ENCODE measurements at places on chromosomes 4 and X.

GRCh38 chr4:54924891-54925290 is 200.5 kb downstream of the KDR start:
- no peak for DNase-seq

DNA sequence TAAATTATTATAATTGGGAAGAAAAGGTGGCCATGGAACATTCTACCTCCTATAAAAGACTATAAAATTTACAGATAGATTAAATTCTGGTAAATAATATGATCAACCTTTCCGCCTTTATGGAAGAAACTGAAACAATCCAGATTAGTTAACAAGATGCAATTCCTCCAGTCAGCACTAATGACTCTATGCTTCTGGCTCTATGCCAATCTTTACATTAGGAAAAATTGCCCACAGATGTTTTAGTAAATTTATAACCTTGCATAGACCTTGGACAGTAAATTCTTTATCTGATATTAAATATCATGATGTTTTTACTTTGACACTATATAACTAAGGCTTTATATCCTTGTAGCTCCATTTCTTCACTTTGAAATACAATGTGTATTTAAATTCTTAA is 2302.5 kb downstream of the ARAP2 start:
- DNase-seq: no peak

DNA sequence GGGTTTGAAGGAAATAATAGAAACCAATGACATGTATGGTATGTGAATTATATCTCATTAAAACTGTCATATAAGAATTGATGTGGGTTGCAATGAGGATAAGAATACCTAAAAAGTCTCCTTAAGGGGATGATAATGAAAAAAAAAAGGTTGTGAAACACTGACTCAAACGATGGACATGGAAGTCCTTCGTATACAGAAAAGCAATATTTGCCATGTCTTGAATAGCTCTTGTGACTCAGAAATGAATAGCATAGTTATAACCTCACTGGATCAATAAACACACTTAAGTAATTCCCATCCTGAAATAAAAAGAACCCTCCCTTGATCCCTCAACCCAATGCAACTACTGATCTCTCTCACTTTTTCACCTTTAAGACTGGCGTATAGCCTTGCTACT is 89.7 kb downstream of the OPHN1 start:
- DNase-seq: no peak

- peak; percentile 40 for DNase-seq
These were observed 695 bp downstream of the MTM1 start for GRCh38 chrX:150569155-150569477.

DNA sequence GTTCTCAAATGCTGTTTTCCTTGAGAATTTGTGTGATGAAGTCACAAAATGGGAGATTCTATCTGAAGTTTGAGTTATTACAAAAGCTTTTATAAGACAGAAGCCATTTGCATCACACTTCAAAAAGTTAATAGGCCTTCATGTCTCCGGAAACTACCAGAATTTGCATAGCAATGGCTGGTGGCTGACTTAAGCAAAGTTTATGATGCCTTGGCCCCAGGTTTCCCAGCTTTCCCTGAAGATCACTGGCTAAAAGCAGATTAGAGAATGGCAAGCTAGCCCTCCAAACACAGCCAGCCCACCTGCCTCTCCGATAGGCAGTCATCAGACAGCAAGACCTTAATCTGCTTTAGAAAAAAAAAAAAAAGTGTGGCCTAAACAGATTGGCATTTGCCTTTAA is 197.8 kb downstream of the HS3ST1 start:
- DNase-seq: no peak

GRCh38 chrX:111868726-111869638 is 7.0 kb upstream of the TRPC5OS start:
- DNase-seq: no peak

DNA sequence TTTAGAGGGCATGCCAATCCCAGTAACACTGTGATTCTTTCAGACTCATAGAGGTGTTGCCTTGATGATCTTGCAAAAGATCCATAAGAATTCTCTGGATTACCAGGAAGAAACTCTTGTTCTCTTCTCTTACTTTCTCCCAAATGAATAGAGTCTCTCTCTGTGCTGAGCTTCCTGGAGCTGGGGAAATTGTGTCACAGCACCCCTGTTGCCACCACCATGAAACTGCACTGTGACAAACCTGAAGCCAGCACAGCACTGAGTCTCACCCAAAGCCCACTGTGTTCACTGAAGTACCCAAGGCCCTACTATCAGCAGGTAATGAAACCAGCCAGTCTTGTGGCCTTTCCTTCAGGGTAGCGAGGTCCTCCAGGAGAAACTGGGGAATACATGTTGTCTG is 332.7 kb upstream of the FGF16 start:
- no peak for DNase-seq

GRCh38 chr4:178037459-178038214 is 595.4 kb upstream of the AGA start:
- no peak for DNase-seq

DNA sequence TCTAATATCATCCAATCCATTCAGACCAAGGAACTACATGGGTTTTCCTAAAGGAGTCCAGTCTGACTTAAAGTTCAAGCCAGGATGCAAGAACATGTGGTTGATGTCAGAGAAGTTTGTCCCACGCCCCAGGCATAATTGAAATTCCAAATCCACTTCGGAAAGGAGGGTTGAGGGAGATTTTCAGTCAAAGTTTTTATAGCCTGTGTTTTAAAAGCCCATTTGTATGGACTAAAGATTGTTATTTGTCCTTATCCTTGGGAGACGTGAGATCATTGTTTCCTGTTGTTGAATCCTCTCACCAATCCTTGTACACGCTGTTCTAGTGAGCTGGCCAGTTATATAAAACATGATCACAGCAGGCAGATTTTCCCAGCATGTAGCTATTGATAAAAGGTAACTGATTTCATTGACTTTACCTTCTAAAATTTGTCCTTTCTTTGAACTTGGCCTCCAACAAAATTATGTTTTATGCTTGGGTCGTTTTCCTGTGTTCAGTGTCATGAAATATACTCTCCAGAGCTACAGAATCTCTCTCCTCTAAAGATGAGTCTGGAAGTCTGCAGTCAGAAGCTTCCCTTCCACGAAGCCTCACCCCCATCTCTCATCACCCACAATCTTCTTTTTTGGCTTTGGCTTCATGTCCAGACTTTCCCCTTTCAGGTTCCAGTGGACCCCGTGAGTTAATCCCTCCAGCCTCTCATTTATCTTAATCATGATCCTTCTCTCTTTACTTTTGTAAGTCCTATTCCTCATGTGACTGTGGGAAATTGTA is 92.9 kb downstream of the ATP10D start:
- DNase-seq: no peak

DNA sequence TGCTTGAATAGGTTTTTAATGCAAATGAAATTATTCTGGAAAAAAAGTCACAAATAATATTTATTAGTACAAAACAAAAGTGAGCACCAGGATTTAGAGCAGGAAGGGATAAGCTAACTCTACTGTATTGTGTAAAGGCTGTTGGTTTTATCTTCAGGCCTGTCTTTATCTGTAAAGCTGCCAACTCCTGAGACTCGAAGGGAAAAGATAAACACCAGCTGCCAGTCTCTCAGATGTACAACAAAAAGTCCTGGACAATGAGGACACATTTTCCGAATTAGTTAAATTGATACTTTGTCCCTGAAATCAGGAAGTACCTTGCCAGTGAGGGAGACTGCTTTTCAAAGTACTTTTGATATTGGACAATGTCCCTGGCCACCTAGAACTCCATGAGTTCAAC is 8.8 kb downstream of the DDX60 start:
- no peak for DNase-seq

DNA sequence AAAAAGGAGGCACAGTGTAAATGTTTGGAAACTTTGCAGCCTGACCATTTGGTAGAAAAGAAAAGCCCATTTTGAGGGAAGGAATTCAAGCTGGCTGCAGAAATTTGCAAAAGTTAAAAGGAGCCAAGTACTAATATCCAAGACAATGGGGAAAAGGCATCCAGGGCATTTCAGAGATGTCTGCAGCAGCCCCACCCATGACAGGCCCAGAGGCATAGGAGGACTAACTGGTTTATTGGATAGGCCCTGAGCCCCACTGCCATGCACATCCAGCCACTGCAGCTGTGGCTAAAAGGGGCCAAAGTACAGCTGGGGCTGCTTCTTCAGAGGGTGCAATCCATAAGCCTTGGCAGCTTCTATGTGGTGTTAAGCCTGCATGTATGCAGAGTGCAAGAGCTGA is 104.9 kb downstream of the HS3ST1 start:
- no peak for DNase-seq

DNA sequence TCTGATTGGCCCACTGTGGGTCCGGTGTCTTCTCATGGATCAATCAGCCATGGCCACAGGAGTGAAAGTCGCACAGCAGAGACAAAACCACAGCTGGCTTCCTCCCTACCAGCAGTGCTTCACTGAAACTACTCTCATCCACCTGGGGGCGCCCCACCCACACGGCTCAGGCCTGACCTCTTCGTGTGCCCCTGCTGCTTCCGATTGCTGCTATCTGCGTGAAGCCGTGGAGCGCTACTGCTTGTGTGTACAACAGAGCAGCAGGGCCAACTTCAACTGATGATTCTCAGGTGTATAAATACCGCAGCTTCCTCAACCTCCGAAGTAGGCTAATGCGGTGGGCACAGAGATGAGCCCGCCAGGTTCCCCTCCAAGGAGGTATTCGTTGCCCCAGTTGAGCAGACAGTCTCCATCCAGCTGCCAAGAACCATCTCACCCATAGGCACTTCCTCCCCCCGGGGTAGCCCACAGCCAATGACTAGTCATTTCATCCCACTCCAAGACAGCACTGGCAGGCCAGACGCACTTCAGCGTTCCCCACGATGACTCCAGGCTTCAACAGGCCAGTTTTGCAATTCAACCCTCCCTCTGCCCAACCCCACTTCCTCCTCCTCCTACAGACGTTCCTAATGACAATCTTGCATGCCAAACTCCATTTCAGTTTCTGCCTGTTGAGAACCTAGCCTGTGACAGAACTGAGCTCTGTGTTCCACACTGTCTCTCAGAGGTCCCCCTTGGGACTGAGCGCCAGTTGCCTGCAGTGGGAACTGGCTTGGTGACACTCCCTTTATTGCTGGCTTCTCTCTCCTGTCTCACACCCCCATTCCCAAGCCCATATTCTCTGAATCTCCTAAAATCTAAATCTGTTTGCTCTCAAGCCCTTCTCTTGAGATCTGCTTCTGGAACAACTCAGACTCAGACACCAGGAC is 41.3 kb upstream of the ATP6AP2 start:
- peak; percentile 11 for DNase-seq

- DNase-seq: no peak
These were observed 10.9 kb upstream of the PNMA5 start for GRCh38 chrX:153004780-153005179.

GRCh38 chr4:121278811-121279368 is 101.9 kb downstream of the QRFPR start:
- DNase-seq: no peak

- no peak for DNase-seq
These were observed 7.2 kb upstream of the SORBS2 start for GRCh38 chr4:185819144-185819543.

DNA sequence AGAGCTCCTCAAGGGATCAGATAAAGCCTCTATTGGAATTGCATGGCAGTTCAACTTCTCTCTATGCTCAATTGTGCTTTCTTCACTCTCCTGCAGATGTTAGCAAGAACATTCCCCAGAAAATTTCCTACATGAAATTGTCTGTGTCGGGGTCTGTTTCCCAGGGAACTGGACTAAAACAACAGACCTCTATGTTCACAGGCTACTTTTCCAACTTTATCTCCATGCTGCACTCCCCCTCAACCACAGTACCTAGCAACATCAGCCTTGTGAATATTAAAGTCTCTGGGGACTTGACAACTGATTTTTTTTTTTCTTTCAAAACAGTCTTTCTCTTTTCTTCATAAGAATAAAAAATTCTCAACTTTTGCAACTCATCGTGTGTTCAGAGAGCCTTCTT is 1470.8 kb upstream of the ADGRL3 start:
- no peak for DNase-seq

- no peak for DNase-seq
These were observed 9.1 kb downstream of the PPAT start for GRCh38 chr4:56426273-56426672.

GRCh38 chr4:10963958-10964703 is 279.6 kb upstream of the CLNK start:
- DNase-seq: no peak

DNA sequence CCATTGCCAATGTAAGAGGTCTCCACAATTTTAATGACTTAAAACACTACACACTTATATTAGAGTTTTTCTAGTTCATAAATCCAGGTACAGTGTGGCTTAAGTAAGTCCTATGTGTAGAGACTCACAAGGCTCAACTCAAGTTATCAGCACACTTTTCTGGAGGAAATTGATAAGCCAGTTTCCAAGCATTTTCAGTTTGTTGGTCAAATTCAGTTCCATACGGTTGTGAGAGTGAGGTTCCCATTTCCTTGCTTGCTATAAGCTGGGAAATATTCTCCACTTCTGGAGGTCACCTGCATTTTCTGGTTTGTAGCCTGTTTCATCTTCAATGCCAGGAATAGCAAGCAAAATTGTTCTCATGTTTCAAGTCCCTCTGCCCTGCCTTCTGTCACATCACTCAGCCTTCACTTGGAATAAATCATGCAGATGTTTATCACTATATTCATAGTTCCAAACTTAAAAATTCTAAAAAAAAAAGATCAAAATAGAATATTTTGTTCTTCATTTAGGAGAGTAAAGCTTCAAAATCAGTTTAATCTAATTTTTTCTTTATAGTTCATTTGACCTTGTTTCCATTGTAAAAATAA is 1137.5 kb upstream of the INTU start:
- DNase-seq: no peak

GRCh38 chr4:121943941-121944340 is 7.9 kb downstream of the TRPC3 start:
- no peak for DNase-seq
